Sigmoid colon (tissue), 7 donors: ENCODE measurements at places on chromosomes 5 and 9.

DNA sequence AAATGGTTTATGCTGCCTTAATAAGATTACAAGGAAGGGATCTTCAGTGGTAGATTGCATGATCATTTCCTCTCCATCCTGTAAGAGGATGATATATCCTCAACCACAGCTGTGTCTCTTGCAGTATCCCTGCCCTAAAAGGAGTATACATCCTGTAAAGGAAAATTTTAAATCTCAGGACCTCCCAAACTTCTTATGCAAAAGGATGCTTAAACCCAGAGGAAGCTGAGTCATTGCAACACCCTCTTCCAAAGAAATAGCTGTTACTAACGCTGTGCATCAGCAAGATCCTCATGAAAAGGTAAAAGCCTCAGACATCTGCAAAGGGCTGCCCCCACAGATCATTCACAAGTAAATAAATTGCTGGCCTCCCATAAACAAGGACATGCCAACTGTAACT lies 599.0 kb downstream of the PRELID2 start:
- no peak for DNase-seq

GRCh38 chr5:108765647-108766046 lies 17.9 kb downstream of the FER start:
- no peak for DNase-seq

GRCh38 chr5:36078430-36078829 lies 11.7 kb upstream of the UGT3A2 start:
- DNase-seq: no peak

GRCh38 chr5:20617841-20618240 lies 629.8 kb upstream of the CDH18 start:
- no peak for DNase-seq

DNA sequence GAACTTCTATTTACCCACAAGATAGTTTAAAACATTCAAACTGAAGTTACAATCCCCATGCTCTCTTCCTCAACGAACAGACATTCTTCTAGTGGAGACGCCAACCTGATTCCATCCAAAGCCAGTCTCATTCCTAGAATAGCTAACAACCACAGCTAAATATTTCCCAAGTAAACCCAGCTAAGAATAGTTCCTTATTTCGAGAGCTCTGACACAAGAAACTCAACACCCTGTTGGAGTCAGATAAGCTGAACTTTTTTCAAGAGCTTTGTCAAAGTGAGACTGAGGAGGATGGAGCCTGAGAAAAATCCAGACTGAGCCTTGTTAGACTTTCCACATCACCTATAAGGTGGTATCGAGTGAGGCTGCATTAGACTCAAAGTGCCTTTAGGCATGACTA lies 56.7 kb upstream of the RPS23 start:
- no peak for DNase-seq

- DNase-seq: no peak
Measured at GRCh38 chr9:133971121-133971951, 20.8 kb downstream of the VAV2 start.

DNA sequence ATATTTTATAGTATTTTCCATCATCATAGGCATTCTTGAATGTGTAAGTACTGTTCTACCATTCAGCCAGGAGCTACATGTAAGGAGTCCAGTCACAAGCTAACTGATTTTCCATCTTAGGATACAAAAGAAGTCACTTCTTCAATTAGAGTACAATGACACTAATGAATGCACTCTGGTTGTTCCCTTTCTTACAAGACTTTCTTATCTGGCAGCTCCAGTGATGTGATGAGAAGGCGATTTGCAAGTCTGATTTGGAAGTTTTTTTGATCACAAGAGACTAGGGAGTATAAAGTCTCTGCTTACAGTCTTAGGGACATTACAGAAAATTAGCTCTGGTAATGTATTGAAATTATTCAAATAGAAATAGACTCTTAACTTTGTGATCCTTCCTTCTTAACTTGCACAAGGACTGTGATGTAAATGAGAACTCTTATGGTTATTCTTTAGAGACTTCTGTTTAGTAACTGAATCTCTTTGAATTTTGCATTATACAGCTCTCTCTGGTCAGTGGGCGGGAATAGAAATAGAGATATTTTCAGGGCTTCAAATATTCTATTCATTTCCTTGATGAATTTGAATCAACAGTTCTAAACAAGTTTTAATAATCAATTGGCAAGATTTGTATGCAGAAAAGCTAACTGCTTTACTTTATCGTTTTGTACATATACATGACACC lies 130.4 kb upstream of the CDH6 start:
- no peak for DNase-seq

DNA sequence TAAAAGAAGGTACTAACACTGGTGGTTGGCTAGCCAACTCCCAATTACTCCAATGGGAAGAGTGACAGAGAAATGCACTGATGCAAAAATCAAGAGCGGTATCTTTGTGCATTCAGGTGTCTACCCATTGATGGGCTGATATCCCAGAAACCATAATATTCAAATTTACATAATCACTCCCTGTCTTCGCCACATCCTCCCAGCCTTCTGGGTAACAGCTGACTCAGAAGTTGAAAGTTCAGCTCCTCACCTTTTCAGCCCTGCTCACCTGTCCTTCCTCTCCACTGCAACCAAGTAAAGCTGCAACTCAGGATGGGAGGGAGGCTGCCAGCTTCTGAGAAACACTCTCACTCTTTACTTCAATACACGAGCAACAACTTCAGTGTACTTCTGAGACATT lies 6.9 kb downstream of the SUSD1 start:
- DNase-seq: no peak

DNA sequence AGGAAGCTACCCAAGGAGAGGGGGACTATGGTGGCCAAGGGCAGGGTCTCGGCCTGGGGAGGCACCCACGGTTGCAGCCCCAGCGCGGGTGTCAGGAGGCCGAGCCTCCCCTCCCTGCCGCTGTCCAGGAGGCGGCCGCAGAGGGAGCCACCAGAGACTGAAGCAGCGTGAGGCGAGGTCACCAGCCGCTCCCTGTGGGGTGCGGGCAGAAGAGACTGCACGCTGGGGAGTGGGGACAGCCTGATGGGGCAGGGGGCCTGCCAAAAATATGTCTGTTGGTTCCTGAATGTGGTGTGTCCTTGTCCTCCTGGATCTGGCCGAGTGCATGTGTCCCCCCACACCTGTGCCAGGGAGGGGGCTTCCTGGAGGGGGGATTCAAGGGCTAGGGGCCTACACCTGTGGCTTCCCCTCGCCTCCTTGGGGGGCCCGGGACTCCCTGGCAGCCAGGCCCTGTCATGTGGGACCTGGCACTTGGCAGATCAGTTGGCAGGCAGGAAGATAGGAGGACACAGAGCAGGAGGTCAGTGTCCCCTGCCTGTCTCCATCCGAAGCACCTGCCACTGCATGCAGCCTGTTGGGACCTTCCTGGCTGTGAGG lies 131.2 kb downstream of the DAB2IP start:
- no peak for DNase-seq

DNA sequence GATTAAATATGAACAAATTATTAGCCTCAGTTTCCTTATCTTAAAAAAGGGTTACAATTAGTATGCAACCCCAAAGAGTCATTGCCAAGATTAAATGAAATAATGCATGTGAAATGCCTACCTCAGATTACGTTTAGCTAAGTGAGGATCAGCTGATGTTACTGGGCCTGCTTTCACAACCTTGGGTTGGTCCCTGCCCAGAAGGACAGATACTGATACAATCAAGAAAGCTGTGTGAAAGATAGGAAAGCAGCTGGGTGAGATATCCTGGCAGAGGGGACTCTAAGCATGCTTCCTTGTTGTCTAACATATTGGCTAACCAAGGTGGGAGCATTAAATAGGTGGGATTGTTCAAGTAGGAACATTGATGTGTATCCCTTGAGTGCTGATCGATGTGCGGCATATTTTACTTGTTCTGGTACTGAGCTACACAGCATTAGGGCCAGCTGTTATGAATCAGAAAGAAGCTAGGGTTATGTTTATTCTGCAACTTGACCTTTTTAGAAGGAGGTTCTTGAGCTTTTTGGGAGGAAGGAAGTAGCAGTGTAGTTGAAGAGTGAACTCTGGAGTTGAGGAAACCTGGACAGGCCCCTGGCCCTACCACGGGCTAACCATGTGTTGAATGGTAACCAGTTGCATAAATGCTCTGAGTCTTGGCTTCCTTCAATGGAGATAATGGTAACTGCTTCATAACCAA lies 28.9 kb downstream of the SNX24 start:
- no peak for DNase-seq

- DNase-seq: no peak
Measured at GRCh38 chr9:83267741-83268140, 204.8 kb upstream of the RASEF start.

- DNase-seq: no peak
Measured at GRCh38 chr5:39933061-39933460, 508.3 kb upstream of the DAB2 start.

DNA sequence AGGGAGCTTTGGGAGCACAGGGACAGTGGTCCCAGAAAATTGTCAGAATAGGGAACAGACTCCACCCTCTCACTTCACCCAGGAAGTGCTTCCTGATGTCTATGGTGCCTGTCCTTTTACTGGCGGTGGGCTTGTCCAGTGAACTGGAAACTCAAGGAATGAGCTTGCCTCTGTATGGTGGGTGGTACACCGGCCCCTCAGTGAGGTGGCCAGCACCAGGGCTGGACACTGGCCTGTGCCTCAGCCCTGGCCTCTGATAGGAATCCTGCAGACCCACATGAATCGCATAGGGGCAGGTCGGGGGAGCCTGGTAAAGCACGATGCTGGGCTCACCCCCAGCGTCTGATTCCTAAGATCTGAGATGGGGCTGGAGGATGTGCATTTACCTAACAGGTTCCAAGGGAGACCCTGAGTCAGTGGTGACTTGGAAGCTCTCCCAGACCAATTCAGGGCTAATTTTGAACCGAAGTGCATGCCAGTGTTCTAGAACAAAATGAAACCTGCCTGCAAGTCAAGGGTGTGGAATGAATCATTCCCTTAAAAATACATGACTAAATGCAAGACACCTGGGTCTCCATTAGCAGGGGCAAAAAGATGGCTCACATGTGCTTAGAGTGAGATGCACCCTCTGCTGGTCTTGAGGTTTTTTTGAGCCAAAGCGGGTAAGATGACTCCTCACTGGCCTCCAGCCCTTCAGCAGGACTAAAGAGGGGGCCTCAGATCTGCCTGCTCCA lies 178.3 kb downstream of the HSPA4 start:
- DNase-seq: peak; percentile 17

- no peak for DNase-seq
Measured at GRCh38 chr5:10424124-10424731, 17.5 kb upstream of the ROPN1L start.

DNA sequence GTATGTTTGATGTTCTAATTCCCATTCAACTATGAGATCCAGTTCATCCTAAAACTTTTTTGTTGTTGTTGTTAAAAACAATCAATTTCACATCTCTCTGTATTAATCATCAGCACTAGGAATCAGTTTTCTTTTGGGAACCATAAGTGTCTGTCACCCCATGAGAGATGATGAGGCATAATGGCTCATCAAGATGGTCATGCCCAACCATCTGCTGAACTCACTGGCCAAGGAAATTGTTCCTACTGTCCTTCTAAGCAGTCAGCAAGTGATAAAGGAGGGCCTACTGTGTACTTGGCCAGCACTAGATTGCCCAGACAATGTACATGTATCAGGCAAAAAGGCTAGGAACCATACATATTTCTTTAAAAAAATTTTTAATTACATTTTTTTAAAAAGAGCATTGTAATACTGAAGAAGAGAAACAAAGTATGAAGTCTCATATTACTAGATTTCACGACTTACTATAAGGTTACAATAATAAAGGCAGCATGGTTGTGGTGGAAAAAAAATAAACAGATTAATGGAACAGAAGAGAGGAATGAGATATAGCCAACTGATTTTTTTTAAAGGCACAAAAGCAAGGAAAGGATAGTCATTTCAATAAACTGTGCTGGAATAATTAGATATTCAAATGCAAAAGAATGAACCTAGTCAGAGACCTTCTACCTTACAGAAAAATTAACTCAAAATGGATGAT lies 458.3 kb downstream of the SPOCK1 start:
- no peak for DNase-seq
